Upper lobe of right lung (tissue), 1 donor: ENCODE measurements at places on chromosomes 4 and X. TPM values are rescaled to one million over a fixed set of nuclear protein-coding genes. Genes with fewer than 3 reads are reported as not detected.

The HERC6 gene
- 13.0 TPM for total RNA-seq

The NR0B1 gene
- not detected for total RNA-seq

The F11 gene
- 24.7 TPM for total RNA-seq

The ZIC3 gene
- not detected for total RNA-seq

The ABLIM2 gene
- 12.7 TPM for total RNA-seq

The FAM47E gene
- 3.6 TPM for total RNA-seq

The GAGE1 gene
- total RNA-seq: not detected

The CLIC2 gene
- total RNA-seq: 64.0 TPM

The LIAS gene
- total RNA-seq: 11.7 TPM

The CC2D2A gene
- total RNA-seq: 15.5 TPM

The AMBN gene
- not detected for total RNA-seq

The SULT1E1 gene
- 1.4 TPM for total RNA-seq

The HS6ST2 gene
- 0.87 TPM for total RNA-seq

The THOC2 gene
- 99.9 TPM for total RNA-seq
